CD4-positive, alpha-beta T cell treated with Interleukin-6 for 4 hours (primary cell): ENCODE measurements at places on chromosomes 1 and 21.

- no peak for DNase-seq
These were observed 62.0 kb upstream of the MACF1 start for GRCh38 chr1:39142401-39143060.

DNA sequence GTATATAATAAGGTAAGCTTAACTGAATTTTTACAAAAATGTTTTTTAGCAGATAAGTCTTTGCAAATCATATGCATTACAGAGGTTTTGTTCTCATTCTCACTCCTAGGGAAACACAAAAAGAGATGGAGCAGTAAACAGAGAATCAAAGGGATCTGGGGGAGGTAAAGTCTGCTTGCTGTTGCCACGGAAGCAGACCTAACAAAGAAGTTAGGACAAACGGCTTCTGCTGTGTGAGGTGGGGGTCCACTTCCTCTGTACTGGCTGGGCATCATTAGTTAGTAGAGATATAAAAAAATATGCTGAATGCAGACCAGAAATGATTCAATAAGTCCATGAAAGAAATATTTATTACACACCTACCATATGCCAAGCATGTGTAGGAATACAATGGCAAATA lies 34.2 kb downstream of the GJA5 start:
- DNase-seq, result no peak

GRCh38 chr1:231134624-231135023 lies 27.2 kb upstream of the TRIM67 start:
- no peak for DNase-seq

GRCh38 chr1:154423304-154423987 lies 18.3 kb downstream of the IL6R start:
- peak; percentile 42 for DNase-seq

- DNase-seq, result no peak
These were observed 128.0 kb upstream of the ADGRL2 start for GRCh38 chr1:81672766-81673165.

- no peak for DNase-seq
These were observed 28.3 kb upstream of the PPM1J start for GRCh38 chr1:112743174-112744008.

DNA sequence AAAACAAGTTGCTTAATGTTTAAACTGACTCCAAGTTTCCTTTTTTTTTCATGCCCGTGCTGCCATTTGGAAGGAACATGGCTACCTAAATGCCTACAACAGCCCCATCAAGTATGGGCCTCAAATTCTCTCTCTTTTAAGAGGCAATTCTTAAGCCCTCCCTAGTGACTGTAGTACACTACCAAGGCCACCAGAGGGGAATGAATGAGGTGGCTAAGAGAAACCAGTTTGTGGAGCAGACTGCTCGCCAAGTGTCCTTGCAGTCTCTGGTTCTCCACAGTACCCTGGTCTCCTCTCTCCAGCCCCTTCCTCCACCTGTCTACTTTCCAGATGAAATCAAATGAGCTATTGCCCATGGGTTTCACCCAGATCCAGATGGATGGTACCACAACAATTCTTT lies 1809.6 kb downstream of the BRINP3 start:
- DNase-seq, result no peak

GRCh38 chr1:31677949-31678348 lies 25.9 kb downstream of the COL16A1 start:
- no peak for DNase-seq

DNA sequence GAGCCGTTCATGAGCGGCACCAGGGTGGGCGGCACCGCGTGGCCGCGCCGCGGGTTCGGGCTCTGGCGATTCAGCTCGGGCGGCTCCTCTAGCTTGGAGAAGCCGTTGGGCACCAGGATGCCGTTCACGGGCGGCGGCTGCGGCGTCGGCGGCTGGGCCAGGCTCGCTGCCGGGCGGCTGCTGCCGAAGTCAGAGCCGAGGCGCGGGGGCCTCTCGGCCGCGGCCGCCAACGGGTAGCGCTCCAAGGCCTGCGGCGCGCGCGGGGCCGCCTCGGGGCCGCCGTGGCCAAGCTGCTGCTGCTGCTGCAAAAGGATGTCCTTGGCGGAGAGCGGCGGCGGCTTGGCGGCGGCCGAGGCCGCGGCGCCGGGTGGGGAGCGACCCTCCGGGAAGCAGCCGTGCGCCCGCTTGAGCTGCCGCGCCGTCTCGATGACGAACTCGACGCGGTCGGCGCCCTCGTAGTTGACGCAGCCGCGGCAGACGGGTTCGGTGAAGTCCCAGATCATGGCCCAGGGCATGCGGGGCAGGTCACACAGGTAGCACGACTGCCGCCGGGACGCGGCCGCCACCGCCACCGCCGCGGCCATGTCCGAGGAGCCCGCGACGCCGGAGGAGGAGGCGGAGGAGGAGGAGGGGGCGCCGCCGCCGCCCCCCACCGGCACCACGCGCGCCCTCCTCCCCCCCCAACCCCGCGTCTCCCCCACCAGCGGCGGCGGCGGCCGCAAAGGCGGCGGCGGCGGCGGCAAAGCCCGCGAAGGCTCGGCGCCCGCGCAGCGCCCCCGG lies 877 bp downstream of the IRF2BP2 start:
- peak; percentile 71 for DNase-seq

GRCh38 chr1:165949335-165950130 lies 122.1 kb downstream of the UCK2 start:
- no peak for DNase-seq

- DNase-seq, result no peak
These were observed 105.2 kb downstream of the TSEN15 start for GRCh38 chr1:184156521-184157393.

DNA sequence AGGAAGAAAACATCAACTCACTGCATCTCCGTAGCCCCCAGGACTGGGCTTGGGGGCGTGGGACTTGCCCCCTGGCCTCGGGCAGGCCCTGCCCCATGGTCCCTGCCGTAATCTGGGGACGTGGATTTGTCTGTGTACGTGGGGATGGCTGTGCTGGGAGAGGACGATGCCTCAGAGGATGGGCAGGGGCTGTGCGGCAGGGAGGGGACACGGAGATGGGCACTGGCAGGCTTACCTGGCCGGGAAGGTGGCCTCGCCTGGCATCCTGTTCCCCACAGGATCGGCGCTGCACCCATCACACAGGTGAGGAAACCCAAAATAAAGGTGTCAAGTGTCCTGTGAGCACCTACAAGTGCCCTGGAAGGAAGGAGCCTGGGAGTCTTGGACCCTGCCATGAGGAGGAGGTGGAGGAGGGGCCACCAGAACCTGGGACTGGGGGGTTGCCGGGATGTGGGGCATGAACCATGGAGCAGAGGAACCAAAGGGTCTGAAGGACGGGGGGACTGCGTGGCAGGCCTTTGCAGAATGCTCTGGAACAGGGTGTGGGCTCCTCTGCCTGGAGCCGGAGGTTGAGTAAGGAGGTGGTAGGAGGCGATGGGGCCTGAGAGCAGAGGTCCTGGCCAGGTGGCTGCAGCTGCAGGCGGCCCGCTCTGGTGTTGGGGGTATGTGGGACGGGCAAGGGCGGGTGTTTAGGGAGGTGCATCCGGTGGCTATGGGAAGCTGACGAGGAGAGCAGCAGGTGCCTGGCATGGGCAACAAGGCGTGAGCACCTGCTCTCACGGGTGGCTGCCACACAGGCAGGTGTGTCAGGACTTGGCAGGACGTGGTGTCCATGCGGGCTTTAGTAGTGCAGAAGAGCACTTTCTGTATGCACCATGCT lies 27.8 kb upstream of the LRRC3 start:
- DNase-seq, result no peak
